ENCODE measurements at places on chromosomes 5 and 9.
A peak's percentile ranks its signal among the peaks of the same experiment; 100 is the strongest.

- no peak overlapping the region for H3K27ac ChIP-seq
- no peak for DNase-seq
- H3K4me1 ChIP-seq = no peaks in the 10 kb centered on the region
- H3K27me3 ChIP-seq = peaks cover 9% of the 10 kb centered on the region
- no peaks in the 10 kb centered on the region for H3K36me3 ChIP-seq
- no peak overlapping the region for H3K4me3 ChIP-seq
Measured at GRCh38 chr5:175470781-175471180, 7.6 kb upstream of the SFXN1 start.

DNA sequence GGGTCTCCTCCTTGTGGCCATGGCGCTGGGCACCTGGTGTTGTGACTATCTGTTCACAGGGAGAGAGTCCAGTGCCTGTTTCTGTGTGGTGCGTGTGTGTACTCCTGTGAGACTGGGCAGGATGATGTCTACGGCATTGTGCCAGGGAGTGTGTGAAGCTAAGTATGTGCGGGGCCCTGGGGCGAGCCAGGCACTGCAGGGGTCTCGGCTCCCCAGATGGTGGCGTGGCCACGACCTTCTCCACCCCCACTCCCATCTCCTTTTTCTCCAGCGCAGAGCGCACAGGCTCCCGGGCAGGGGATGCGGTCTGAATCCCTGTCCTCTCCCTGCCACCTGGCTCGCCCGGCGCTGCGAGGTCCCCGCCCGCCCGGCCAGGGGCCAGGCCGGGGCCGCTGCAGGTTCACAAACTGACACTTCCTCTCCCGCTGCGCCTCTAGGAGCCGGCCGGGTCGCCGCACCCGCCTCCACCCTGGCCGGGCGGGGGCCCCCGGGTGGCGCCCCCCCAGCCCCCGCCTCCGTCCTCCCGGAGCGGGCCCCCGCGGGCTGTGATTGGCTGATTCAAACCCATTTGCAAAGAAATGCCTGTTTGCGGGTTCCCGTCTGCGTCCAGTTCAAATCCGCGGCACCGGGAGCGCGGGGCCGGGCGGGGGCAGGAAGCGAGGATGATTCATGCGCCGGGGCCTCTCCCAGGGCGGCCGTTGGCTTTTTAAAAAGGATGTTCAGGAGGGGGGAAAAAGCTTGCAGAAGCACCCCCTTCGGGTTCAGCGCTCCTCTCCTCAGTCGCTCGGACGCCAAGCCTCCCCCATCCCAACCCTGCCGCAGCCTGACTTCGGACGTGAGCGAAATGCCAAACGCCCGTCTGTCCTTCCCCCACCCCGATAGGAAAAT lies 790 bp downstream of the PHF19 start:
- peak; percentile 87 for DNase-seq
- peaks cover 52% of the 10 kb centered on the region for H3K4me1 ChIP-seq
- peaks cover 6% of the 10 kb centered on the region for H3K36me3 ChIP-seq
- H3K27me3 ChIP-seq = no peaks in the 10 kb centered on the region
- peak overlapping the region; percentile 77 for H3K4me3 ChIP-seq

DNA sequence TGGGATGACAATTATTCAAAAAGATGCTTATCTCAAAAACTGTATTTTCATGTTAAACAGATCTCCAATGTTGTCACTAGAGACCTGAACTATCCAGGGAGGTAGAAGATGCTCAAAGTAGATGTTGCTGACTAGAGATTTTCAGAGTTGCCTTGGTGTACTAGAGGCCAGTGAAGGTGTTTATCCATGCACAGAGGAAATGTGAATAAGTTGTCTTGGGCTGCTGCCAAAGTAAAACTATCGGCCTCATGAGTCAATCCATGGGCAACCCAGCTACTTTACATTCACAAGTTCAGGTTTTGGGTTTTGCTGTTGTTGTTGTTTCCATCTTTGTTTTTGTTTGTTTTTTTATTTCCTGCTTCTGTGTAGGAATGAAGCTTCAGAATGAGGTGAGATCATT lies 141.1 kb upstream of the RANBP3L start:
- H3K27ac ChIP-seq = peak overlapping the region; percentile 37
- no peaks in the 10 kb centered on the region for H3K27me3 ChIP-seq
- no peaks in the 10 kb centered on the region for H3K36me3 ChIP-seq
- H3K4me1 ChIP-seq = peaks cover 2% of the 10 kb centered on the region
- peak; percentile 24 for DNase-seq

DNA sequence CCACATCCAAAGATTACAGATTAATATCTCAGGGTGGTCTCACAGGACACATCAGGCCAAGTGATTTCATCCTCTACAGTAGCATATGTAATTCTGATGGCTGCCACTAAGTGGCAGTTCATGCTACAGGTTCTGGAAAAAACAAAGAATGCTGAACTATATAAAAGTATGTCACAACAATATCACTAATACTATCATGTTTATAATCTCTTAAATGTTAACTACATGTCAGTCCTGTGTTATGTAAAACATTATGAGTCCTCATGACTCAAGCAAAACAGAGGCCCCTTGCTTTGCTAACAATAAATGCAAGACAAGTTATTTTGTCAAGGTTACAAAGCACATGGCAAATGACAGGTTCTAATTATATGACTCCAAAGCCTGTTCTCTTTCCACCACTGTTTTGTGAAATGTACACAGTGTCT lies 233.2 kb downstream of the FBXL17 start:
- H3K4me1 ChIP-seq = peaks cover 2% of the 10 kb centered on the region
- H3K4me3 ChIP-seq = no peak overlapping the region
- no peak overlapping the region for H3K27ac ChIP-seq
- peak; percentile 34 for DNase-seq

- no peaks in the 10 kb centered on the region for H3K27me3 ChIP-seq
- no peak overlapping the region for H3K4me3 ChIP-seq
- no peaks in the 10 kb centered on the region for H3K36me3 ChIP-seq
- no peaks in the 10 kb centered on the region for H3K4me1 ChIP-seq
- no peak overlapping the region for H3K27ac ChIP-seq
- DNase-seq = no peak
Measured at GRCh38 chr5:63860379-63860778, 101.9 kb downstream of the HTR1A start.

DNA sequence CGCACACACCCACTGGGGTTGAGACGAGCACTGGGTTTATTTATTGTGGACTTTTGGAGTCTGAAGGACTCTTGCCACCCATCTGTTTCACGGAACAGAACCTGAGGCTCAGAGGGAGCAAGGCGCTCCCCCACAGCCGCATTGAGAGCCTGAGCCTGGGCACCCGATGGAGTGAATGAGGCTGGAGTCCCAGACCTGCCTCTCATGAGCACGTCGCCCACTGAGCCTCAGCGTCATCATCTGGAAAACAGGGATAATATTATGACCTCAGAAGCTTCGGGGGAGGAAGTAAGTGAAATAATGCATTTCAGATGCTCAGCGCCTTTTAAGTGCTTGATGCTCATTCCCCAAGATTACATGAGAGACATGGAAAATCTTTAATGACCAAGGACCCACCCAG lies 5.5 kb downstream of the NEK6 start:
- peaks cover 2% of the 10 kb centered on the region for H3K36me3 ChIP-seq
- H3K27ac ChIP-seq = peak overlapping the region; percentile 30
- H3K4me1 ChIP-seq = peaks cover 27% of the 10 kb centered on the region
- H3K27me3 ChIP-seq = no peaks in the 10 kb centered on the region

DNA sequence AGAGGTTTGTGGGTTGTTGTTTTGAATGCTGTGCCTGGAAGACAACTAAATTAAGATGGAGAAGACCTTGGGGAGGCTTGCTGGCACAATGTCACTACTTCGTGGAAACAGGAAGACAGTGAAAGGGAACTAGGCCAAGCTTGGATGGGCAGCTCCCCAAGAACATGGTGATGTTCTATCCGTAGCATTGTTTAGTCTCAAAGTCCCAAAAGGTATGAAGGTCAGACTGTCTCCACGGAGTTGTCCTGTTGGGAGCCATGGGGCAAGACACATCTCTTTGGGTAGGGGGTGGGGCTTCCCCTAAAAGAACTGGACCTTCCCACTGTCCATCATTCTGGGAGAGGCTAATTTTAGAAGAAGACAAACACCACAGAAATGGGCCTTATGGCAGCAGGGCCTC lies 140.5 kb downstream of the ENTREP1 start:
- H3K27me3 ChIP-seq = no peaks in the 10 kb centered on the region
- peaks cover 10% of the 10 kb centered on the region for H3K4me1 ChIP-seq
- no peaks in the 10 kb centered on the region for H3K36me3 ChIP-seq
- H3K4me3 ChIP-seq = no peak overlapping the region
- DNase-seq = no peak
- H3K27ac ChIP-seq = no peak overlapping the region

DNA sequence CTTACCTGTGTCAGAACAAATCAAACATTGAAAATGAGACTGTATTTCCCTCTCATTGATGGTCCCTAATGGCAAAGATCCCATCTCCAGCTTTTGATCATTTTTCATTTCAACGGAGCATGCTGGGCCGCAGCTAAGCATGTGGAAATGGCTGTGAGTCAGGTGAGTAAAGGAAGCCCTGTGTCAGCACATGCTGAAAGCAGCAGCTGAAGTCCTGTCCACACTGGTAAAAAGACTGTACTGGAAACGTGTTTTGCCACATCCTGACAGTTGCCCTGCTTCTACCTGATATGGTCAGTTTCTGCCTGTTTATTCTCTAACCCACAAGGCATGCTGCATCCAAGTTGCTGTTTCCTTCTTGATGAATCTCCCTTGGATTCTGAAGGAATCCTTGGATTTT lies 330.1 kb downstream of the EFNA5 start:
- H3K27me3 ChIP-seq = no peaks in the 10 kb centered on the region
- no peaks in the 10 kb centered on the region for H3K4me1 ChIP-seq
- DNase-seq = no peak
- H3K36me3 ChIP-seq = no peaks in the 10 kb centered on the region
- no peak overlapping the region for H3K27ac ChIP-seq
- no peak overlapping the region for H3K4me3 ChIP-seq

GRCh38 chr5:15424769-15425168 lies 75.2 kb upstream of the FBXL7 start:
- H3K4me1 ChIP-seq = no peaks in the 10 kb centered on the region
- H3K27ac ChIP-seq = no peak overlapping the region
- no peaks in the 10 kb centered on the region for H3K36me3 ChIP-seq
- DNase-seq = no peak

DNA sequence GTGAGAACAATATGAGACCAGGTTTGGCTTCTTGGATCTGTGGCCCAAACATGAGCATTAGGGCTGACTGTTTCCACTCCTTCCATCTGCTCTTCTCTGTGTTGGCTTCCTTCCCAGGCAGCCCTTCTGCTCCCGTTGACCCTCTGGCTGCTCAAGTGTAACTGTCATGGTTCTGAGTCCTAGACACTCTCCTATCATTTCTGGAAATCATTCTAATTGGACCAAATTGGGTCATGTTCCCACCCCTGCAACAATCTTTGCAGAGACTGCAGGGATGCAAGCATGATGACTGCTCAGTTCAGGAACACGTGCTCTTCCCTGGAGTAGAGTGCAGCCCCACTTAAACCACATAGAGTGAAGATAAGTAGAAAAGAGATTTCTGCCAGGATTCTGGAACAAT lies 741.4 kb downstream of the TAF11L14 start:
- no peaks in the 10 kb centered on the region for H3K27me3 ChIP-seq
- H3K4me1 ChIP-seq = no peaks in the 10 kb centered on the region
- H3K36me3 ChIP-seq = no peaks in the 10 kb centered on the region

DNA sequence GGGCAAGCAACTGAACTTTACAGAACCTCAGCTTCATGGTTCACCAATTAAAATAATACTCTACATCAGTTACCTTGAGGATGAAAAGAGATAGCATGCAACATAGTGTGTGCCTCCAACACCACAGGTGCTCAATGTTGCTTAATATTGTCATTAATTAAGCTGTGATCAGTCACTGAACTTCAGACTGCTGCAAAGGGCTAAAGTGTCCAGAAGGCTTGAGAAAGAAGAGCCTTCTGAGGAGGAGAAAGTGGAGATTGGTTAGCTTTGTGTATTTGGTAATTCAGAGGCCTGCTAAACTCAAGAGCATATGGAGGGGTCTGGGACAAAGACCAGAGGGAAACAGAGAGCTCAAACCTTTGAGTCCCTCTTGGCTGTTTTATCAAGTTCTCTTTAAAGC lies 66.3 kb upstream of the SELENOP start:
- peak; percentile 58 for DNase-seq
- H3K4me3 ChIP-seq = no peak overlapping the region
- H3K27ac ChIP-seq = peak overlapping the region; percentile 89
- no peaks in the 10 kb centered on the region for H3K27me3 ChIP-seq
- no peaks in the 10 kb centered on the region for H3K36me3 ChIP-seq

DNA sequence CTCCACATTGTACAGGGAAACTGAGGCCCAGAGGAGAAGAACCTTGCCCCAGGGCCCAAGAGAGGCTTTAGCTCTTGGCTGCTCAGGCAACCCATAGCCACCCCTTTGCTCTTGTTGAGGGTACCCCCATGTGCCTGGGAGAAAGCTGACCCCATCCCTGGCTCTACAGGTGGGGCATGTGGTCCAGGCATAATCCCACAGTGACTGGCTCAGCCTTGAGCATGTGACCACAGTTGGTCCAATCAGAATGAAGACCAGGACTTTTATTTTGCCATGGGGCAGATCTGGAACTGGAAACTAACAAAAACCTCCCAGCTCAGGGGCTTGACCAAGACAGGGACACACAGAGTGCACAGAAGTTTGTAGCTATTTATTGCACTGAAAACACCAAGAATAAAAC lies 29.3 kb downstream of the SLC6A7 start:
- H3K4me1 ChIP-seq = peaks cover 31% of the 10 kb centered on the region
- no peak overlapping the region for H3K27ac ChIP-seq
- no peak overlapping the region for H3K4me3 ChIP-seq
- no peaks in the 10 kb centered on the region for H3K27me3 ChIP-seq
- no peak for DNase-seq

DNA sequence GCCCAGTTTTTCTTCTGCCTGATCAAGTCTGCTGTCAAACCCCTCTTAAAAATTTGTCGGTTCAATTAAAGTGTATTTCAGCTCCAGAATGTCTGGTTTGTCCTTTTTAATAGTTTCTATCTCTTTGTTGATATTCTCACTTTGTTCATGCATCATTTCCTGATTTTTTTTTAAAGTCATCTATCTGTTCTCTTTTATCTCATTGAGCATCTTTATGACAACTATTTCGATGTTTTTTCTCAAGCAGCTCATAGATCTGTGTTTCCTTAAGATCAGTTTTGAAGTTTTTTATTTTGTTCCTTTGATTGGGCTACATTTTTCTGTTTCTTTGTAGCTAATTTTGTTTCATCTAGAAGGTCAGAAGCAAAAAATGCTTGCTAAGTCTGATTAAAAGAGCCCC lies 53.7 kb downstream of the FGD3 start:
- no peak overlapping the region for H3K27ac ChIP-seq
- peaks cover 16% of the 10 kb centered on the region for H3K36me3 ChIP-seq
- H3K27me3 ChIP-seq = no peaks in the 10 kb centered on the region
- H3K4me1 ChIP-seq = no peaks in the 10 kb centered on the region
- DNase-seq = no peak

GRCh38 chr9:82196622-82197441 lies 208.3 kb downstream of the SPATA31D1 start:
- DNase-seq = no peak
- no peaks in the 10 kb centered on the region for H3K27me3 ChIP-seq
- H3K4me1 ChIP-seq = no peaks in the 10 kb centered on the region

DNA sequence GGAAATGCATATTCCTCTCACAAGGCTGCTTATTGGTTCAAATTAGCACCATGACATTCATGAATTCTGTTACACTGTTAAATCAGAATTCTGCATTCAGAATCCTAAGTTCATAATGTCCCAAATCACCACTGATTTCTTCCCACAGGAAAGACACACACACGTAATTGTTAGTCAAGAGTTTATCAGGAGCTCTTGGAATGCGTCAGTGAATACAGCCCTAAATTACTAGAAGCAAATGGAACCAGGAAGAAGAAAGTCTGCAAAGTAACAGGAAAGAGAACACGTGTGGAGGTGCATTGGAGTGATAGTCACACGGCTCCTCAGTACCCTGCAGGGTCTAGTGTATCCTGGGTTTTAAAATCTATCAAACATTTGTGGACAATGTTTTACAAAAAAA lies 110.2 kb downstream of the ANXA2R start:
- H3K27ac ChIP-seq = no peak overlapping the region
- no peak overlapping the region for H3K4me3 ChIP-seq
- H3K36me3 ChIP-seq = no peaks in the 10 kb centered on the region
- no peaks in the 10 kb centered on the region for H3K4me1 ChIP-seq

All from large intestine (tissue), 12 donors.